Thoracic aorta (tissue), 2 donors: ENCODE measurements at places on chromosomes 1 and 21. TPM values are rescaled to one million over a fixed set of nuclear protein-coding genes. Genes with fewer than 3 reads are reported as not detected.

GRCh38 chr1:202117898-202118371, 4.8 kb upstream of the GPR37L1 start:
- no peak for DNase-seq

MYCL gene
- total RNA-seq: 3.9 TPM

COQ8A gene
- 15.2 TPM for total RNA-seq

GRCh38 chr1:150076066-150076465, 8.5 kb downstream of the VPS45 start:
- DNase-seq: no peak
